AG08395 (cell line): ENCODE measurements at places on chromosomes 6 and 20.

- peak; percentile 91 for DNase-seq
These were observed 32.5 kb downstream of the MGME1 start for GRCh38 chr20:18001131-18001921.

GRCh38 chr6:140897349-140897748, 1235.4 kb upstream of the GJE1 start:
- DNase-seq, result no peak

- no peak for DNase-seq
These were observed 426.9 kb downstream of the HTR1B start for GRCh38 chr6:77036400-77036799.

DNA sequence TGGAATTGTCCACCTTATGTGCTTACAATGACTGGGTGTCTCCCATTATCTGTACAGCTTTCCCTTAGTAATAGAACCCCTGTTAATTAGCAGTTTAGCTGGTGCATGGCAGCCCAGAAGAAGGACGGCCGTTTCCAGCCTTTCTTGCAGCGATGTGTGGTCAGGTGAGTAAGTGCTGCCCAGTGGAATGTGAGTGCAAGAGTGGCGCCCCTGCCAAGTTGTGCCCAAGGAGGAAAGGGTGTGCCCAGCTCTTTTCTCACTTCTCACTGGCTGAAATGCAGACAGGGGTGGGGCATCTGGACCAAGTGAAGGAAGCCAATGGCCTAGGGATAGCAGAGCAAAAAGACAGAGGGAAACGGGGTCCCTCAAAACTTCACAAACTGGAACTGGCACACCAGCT, 296.8 kb downstream of the PREX1 start:
- no peak for DNase-seq
